Naive B cell (primary cell): ENCODE measurements at places on chromosomes 13 and 19. TPM values are rescaled to one million over a fixed set of nuclear protein-coding genes. Genes with fewer than 3 reads are reported as not detected.

DNA sequence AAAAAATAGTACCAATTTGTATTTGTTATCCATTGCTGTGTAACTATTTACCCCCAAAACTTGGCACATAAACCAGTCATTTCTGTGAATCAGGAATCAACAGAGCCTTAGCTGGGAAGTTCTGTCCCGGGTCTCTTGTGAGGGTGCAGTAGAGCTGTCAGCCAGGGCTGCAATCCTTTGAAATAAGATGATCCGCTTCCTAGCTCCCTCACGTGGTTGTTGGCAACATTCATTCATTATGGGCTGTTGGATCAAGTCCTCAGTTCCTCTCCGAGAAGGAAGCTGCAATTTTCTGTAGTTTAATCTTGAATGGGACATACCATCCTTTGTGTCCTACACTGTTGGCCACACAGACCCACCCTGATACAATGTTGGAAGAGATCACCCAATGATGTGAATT lies 277.2 kb downstream of the SUCLA2 start:
- no peak for DNase-seq
- no peaks in the 10 kb centered on the region for H3K4me1 ChIP-seq
- H3K4me3 ChIP-seq: no peak overlapping the region
- no peak overlapping the region for H3K27ac ChIP-seq

RFPL4A gene
- polyA plus RNA-seq: not detected

ENOX1 gene
- polyA plus RNA-seq: not detected

DNA sequence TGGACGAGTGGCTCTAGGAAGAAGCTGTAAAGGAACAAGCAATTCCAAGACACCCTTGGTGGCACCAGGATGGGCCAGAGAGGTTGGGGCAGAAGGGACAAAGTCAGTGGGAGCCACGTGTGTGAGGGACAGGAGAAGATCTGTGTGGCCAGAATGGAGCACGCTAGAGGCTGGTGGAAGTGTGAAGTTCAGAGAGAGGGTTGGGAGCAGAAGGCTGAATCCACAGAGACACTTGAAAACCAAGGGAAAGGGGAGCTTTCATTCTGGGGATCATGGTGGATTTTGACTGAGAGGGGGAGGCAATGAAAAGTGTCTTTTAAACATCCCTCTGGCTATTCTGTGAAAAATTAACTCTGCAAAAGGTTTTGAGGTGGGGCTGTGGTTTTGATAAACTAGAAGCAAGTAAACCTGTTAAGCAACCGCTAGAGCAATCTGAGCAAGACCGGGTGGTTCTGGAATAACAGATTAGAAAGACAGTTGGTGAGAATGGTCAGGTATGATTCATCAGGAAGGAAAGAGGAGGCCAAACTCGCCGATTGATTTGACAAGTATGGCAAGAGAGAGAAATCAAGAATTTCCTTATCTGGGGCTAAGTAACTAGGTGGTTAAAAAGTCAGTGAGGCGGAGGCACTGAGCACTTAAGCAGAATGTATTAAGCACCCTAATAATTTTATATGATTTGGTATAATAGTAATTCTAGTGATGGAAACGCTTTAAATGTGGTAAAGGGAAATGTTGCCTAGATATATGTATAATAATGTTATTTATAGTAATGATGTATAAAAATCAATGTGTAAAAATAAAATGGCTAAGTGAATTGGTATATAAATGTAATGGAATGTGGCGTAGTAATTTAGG lies 140.0 kb downstream of the MYO16 start:
- H3K27me3 ChIP-seq: no peaks in the 10 kb centered on the region
- H3K36me3 ChIP-seq: no peaks in the 10 kb centered on the region
- peak overlapping the region; percentile 41 for H3K27ac ChIP-seq
- H3K4me3 ChIP-seq: no peak overlapping the region

GRCh38 chr19:18388100-18388959 lies 2.4 kb downstream of the GDF15 start:
- DNase-seq: peak; percentile 79
- no peaks in the 10 kb centered on the region for H3K36me3 ChIP-seq
- H3K4me3 ChIP-seq: peak overlapping the region; percentile 76
- H3K27me3 ChIP-seq: peaks cover 7% of the 10 kb centered on the region

GRCh38 chr13:86737334-86737932 lies 933.7 kb upstream of the SLITRK5 start:
- no peaks in the 10 kb centered on the region for H3K4me1 ChIP-seq
- H3K4me3 ChIP-seq: no peak overlapping the region
- no peak for DNase-seq

SSBP4 gene
- 54.7 TPM for polyA plus RNA-seq

CDX2 gene
- polyA plus RNA-seq: not detected

TEX101 gene
- not detected for polyA plus RNA-seq

ZNF441 gene
- polyA plus RNA-seq: 13.8 TPM

- H3K4me1 ChIP-seq: peaks cover 11% of the 10 kb centered on the region
- H3K27me3 ChIP-seq: no peaks in the 10 kb centered on the region
- H3K4me3 ChIP-seq: no peak overlapping the region
- H3K36me3 ChIP-seq: no peaks in the 10 kb centered on the region
- no peak overlapping the region for H3K27ac ChIP-seq
Measured at GRCh38 chr13:50425772-50426171, 410.5 kb downstream of the KCNRG start.

TNNI3 gene
- not detected for polyA plus RNA-seq

GRCh38 chr19:21460686-21461085 lies 44.7 kb upstream of the ZNF429 start:
- H3K4me1 ChIP-seq: peaks cover 11% of the 10 kb centered on the region
- no peaks in the 10 kb centered on the region for H3K27me3 ChIP-seq
- no peak overlapping the region for H3K4me3 ChIP-seq
- H3K36me3 ChIP-seq: peaks cover 6% of the 10 kb centered on the region

ALG5 gene
- polyA plus RNA-seq: 64.9 TPM

FFAR2 gene
- not detected for polyA plus RNA-seq

- H3K4me1 ChIP-seq: peaks cover 59% of the 10 kb centered on the region
- no peak for DNase-seq
- no peaks in the 10 kb centered on the region for H3K27me3 ChIP-seq
- peak overlapping the region; percentile 94 for H3K27ac ChIP-seq
- no peaks in the 10 kb centered on the region for H3K36me3 ChIP-seq
Measured at GRCh38 chr19:35087393-35087792, 28.2 kb upstream of the FXYD3 start.

DNA sequence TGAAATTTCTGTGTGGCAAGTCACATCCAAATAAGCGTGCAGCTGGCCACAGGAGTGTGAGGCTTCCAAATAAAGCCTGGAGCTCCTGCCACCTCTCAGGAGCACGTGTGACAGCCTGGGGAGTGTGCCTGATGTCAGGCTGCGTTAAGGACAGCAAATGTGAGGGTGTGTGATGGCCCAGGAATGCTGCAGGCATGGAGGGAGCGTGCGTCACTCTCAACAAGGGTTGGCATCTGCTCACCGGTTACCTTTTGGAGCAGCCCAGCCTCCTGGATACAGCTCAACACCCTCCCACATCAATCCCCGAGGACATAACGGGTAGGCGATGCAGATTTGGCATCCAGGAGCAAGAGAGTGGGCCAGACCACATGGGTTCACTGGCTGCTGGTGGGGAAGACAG lies 19.0 kb downstream of the NUMBL start:
- H3K27me3 ChIP-seq: no peaks in the 10 kb centered on the region
- no peaks in the 10 kb centered on the region for H3K4me1 ChIP-seq
- no peak for DNase-seq
- H3K27ac ChIP-seq: no peak overlapping the region
- no peak overlapping the region for H3K4me3 ChIP-seq
- peaks cover 18% of the 10 kb centered on the region for H3K36me3 ChIP-seq

DNA sequence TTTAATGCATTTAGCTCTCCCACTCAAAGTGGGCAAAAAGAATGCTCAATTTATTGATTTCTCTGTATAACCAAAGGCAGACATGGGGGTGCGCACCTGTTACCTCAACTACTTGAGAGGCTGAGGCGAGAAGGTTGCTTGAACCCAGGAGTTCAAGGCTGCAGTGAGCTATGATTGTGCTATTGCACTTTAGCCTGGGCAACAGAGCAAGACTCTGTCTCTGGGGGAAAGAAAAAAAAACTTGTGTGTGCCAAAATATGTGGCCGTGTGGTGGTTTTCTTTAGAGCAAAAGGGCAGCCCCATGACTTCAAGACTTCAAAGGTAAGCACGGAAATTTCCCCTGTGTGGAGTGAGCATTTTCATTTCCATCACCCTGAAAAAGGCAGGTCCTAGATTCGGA lies 81.9 kb downstream of the IPO5 start:
- H3K27me3 ChIP-seq: no peaks in the 10 kb centered on the region
- H3K4me1 ChIP-seq: no peaks in the 10 kb centered on the region
- H3K36me3 ChIP-seq: no peaks in the 10 kb centered on the region
- no peak for DNase-seq
- no peak overlapping the region for H3K4me3 ChIP-seq

GRCh38 chr19:11023710-11024109 lies 62.9 kb downstream of the SMARCA4 start:
- no peak for DNase-seq
- no peak overlapping the region for H3K4me3 ChIP-seq
- H3K27me3 ChIP-seq: no peaks in the 10 kb centered on the region
- peak overlapping the region; percentile 24 for H3K27ac ChIP-seq
- H3K4me1 ChIP-seq: peaks cover 5% of the 10 kb centered on the region

DNA sequence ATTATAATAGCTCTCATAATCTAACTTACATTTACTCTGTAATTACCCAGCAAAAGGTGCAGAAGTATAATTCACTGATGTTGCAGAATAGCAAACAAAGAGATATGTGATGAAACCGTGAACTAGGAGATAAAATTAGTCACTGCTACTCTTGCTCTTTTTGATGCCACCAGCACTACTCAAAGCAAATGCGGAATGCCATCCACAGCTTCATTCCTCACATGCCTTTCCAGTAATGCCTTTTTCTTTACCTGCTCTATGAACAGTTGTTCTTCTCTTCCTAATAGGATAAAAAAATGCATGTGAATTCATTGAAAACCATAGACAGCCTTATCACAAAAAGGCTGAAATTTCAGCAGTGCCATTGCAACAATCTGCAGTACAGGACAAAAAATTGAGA lies 1129.5 kb downstream of the DIAPH3 start:
- no peaks in the 10 kb centered on the region for H3K36me3 ChIP-seq
- H3K4me3 ChIP-seq: no peak overlapping the region
- H3K27ac ChIP-seq: no peak overlapping the region

TGFB1 gene
- 38.3 TPM for polyA plus RNA-seq

FCAR gene
- 0.63 TPM for polyA plus RNA-seq

GRCh38 chr13:113955235-113955634 lies 18.6 kb downstream of the C13orf46 start:
- peaks cover 14% of the 10 kb centered on the region for H3K4me1 ChIP-seq
- H3K4me3 ChIP-seq: no peak overlapping the region
- peaks cover 33% of the 10 kb centered on the region for H3K36me3 ChIP-seq
- H3K27ac ChIP-seq: peak overlapping the region; percentile 72
- no peak for DNase-seq

GRCh38 chr19:17846146-17846545 lies 1.6 kb downstream of the JAK3 start:
- no peak for DNase-seq
- peak overlapping the region; percentile 91 for H3K4me3 ChIP-seq
- no peaks in the 10 kb centered on the region for H3K27me3 ChIP-seq
- H3K36me3 ChIP-seq: no peaks in the 10 kb centered on the region
- peaks cover 50% of the 10 kb centered on the region for H3K4me1 ChIP-seq
- peak overlapping the region; percentile 92 for H3K27ac ChIP-seq

GPC5 gene
- polyA plus RNA-seq: 0.30 TPM

- H3K27me3 ChIP-seq: peaks cover 30% of the 10 kb centered on the region
- peaks cover 4% of the 10 kb centered on the region for H3K4me1 ChIP-seq
- no peaks in the 10 kb centered on the region for H3K36me3 ChIP-seq
- H3K4me3 ChIP-seq: no peak overlapping the region
Measured at GRCh38 chr13:99157046-99157445, 43.6 kb upstream of the UBAC2 start.

GRCh38 chr19:19105365-19106055 lies 32.8 kb downstream of the TMEM161A start:
- no peak overlapping the region for H3K4me3 ChIP-seq
- no peak for DNase-seq
- peaks cover 9% of the 10 kb centered on the region for H3K4me1 ChIP-seq
- H3K27me3 ChIP-seq: no peaks in the 10 kb centered on the region
- no peak overlapping the region for H3K27ac ChIP-seq

GRCh38 chr13:98622931-98623331 lies 46.0 kb upstream of the STK24 start:
- no peak overlapping the region for H3K27ac ChIP-seq
- no peaks in the 10 kb centered on the region for H3K36me3 ChIP-seq
- H3K4me1 ChIP-seq: peaks cover 3% of the 10 kb centered on the region
- no peak for DNase-seq

GRCh38 chr19:14686411-14686810 lies 3.4 kb upstream of the ZNF333 start:
- no peaks in the 10 kb centered on the region for H3K36me3 ChIP-seq
- no peaks in the 10 kb centered on the region for H3K27me3 ChIP-seq
- H3K4me3 ChIP-seq: peak overlapping the region; percentile 76
- no peak overlapping the region for H3K27ac ChIP-seq
- peaks cover 24% of the 10 kb centered on the region for H3K4me1 ChIP-seq

GRCh38 chr13:20696073-20696472 lies 7.4 kb upstream of the IL17D start:
- no peaks in the 10 kb centered on the region for H3K36me3 ChIP-seq
- peaks cover 15% of the 10 kb centered on the region for H3K27me3 ChIP-seq
- no peak for DNase-seq
- H3K4me1 ChIP-seq: no peaks in the 10 kb centered on the region
- H3K4me3 ChIP-seq: no peak overlapping the region

DNA sequence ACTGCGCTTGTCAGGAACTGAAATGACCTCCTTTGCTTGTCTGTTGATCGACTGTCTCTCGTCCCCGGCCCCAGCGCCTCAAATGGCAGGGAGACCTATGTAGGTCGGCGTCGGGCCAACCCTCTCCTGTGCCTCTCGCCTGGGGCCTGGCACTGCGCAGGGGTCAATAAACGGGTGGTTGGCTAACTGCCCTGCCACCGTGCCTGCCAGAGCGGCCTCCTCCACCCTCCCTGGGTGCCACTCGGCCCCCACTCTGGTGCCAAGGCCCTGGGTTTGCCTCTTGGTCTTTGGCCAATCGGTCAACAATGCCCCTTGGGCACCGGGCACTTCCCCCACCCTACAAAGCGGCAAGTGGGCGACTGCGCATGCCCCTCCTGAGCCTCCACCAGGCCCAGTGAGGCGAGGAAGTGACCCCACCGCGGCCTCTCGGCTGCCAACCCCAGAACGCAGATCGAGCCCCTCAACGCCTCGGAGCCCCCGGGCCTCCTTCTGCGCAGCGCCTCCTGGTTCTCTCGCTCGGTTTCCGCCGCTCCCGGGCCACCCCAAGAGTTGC lies 1.1 kb downstream of the KEAP1 start:
- DNase-seq: no peak
- H3K27ac ChIP-seq: peak overlapping the region; percentile 85
- H3K27me3 ChIP-seq: no peaks in the 10 kb centered on the region

- no peaks in the 10 kb centered on the region for H3K36me3 ChIP-seq
- H3K27ac ChIP-seq: no peak overlapping the region
- H3K4me3 ChIP-seq: peak overlapping the region; percentile 30
- no peaks in the 10 kb centered on the region for H3K27me3 ChIP-seq
- no peak for DNase-seq
Measured at GRCh38 chr19:17240062-17240752, 5.5 kb downstream of the NR2F6 start.
